Fibroblast of the conjunctiva (primary cell): ENCODE measurements at places on chromosomes 1 and 21.

DNA sequence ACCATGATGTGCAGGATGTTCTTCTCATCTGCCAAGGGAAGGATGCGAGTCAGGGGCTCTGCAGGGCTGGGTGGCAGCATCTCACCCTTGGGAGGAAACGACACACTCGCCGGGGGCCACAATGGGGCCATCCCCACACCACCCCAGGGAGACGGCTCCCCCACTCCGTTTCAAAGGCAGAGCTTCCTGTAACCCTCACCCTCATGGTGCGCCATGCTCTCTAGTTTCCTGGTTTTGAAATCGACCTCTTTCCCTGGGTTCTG lies 20.2 kb downstream of the RIPK4 start:
- no peak for DNase-seq

GRCh38 chr1:216207154-216207553 lies 216.1 kb downstream of the USH2A start:
- DNase-seq: no peak

DNA sequence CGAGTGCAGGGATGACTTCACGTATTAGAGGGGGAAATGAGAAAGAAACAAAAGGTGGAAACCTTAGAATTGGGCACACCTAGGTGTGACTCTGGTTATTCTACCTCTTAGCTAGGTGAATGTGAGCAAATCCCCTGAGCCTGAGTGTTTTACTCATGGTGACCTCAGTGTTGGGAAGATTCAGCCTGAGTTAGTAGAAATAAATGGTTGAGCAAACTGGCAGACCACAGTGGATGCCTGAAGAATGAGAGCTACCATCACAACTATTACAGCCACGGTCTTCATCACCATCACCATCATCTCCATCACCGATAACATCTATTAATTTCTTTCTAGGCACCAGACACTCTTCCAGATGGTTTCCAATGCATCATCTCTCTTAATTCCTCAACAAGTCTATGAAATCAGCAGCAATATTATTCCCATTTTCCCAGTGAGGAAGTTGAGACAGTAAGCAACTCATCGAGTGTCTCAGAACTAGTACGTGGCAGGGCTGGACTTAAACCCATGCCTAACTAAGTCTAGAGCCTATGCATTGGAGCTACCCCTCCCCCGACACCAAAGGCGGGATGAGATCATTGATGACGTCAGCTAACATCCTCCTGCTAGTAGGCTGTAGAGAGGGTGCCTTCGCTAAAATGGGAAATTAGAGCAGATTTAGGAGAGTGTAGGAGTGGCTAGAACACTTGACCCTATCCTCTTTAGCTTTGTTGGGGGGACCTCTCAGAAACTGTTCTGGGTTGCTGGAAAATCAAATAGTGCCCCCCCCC lies 7.9 kb upstream of the KAZN start:
- DNase-seq: no peak

GRCh38 chr1:4586611-4587160 lies 67.7 kb upstream of the AJAP1 start:
- DNase-seq: no peak

- DNase-seq: no peak
These were observed 33.9 kb downstream of the TENT5C start for GRCh38 chr1:117639741-117640140.

- DNase-seq: no peak
These were observed 149.1 kb downstream of the DNM3 start for GRCh38 chr1:171990371-171990770.

DNA sequence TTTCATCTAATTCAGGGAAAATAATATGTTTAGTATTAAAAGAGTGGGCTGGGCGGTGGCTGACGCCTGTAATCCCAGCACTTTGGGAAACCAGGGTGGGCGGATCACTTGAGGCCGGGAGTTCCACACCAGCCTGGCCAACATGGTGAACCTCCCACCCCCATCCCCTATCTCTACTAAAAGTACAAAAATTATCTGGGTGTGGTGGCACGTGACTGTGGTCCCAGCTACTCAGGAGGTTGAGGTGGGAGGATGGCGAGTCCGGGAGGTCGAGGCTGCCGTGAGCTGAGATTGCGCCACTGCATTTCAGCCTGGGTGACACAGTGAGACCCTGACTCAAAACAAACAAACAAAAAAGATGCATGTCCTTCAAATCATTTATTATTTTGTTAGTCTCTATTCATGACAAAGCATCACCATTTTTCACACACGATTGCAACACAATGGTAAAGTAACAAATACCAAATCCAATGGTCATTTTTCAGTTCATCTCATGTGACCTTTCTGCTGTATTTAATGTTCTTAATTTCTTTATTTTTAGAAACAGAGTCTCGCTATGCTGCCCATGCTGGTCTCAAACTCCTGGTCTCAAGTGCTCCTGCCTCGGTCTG lies 1.0 kb downstream of the MSH4 start:
- no peak for DNase-seq

DNA sequence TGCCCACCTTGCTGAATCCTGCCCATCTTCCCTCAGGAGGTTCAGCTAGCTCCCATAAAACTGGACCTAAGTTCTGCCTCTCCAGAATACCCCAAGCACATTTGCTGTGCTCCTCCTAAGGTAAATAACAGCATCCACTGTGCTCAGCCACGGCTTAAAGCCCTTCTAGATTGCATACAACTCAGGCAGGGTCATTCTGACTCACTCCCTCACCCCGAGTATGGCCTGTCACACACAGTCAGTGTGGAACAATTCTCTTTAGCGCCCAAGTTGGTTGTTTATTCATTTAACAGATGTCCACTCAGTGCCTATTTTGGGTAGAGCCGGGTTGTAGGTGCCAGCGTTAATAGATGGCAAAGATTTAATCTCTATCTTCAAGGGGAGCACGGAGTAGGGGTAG lies 147.5 kb upstream of the EDN2 start:
- no peak for DNase-seq

- DNase-seq: no peak
These were observed 39.8 kb upstream of the WNT4 start for GRCh38 chr1:22182715-22183114.

GRCh38 chr1:82562448-82562847 lies 761.7 kb downstream of the ADGRL2 start:
- DNase-seq: peak; percentile 12

GRCh38 chr21:41183575-41183974 lies 15.6 kb downstream of the BACE2 start:
- no peak for DNase-seq

- no peak for DNase-seq
These were observed 181.2 kb upstream of the SNX7 start for GRCh38 chr1:98480271-98480670.

DNA sequence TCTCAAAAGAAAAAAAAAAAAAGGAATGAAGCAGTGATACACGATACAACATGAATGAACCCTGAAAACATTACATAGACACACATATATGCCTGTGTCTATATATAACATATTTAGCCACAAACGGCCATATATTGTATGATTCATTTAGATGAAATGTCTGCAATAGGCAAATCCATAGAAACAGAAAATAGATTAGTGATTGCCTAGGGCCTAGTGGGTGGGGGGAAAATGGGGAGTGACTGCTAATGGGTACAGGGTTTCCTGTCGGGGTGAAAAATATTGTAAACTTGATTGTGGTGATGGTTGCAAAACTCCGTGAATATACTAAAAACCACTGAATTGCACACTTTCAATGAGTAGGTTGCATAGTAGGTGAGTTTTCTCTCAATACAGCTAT lies 6.0 kb upstream of the H6PD start:
- no peak for DNase-seq

DNA sequence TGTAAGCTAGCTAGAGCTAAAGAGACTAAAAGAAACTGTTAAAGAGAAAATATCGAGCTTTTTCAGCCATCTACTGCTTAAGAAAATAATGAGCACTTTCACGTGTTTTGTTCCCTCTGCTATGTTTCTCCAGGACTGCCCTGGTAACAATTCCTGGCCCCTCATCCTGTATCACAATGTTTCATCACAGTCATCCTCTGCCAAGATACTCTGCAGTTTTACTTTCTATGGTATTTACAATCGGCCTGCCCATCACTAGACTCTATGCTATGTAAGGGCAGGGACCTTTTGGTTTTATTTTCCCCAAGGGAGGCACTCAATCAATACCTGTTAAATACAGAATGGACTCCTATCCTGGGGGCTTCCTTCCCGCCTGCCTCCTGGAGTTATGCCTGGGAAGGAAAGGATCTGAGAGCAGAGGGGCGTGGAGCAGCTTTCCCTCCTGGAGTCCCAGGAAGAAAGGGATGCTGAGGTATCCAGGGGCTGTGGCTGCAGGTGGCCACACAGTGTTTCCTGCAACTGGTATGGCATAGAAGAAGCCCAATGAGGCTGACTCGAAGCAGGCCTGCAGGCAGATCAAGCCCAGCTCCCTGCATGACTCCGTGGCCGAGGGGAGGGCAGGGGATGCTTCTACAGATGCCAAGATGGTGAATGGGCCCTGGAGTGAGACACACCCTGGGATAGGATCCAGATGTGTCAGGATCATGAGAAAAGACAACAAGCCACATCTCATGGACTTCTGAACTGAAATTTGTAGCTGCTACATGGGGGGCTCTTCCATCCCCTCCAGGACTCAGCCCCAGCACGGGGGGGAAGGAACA lies 52.9 kb downstream of the MATN1 start:
- DNase-seq: peak; percentile 86

- DNase-seq: no peak
These were observed 15.4 kb upstream of the ARF1 start for GRCh38 chr1:228066891-228067654.

- no peak for DNase-seq
These were observed 58.9 kb downstream of the VPS26C start for GRCh38 chr21:37208056-37208721.

DNA sequence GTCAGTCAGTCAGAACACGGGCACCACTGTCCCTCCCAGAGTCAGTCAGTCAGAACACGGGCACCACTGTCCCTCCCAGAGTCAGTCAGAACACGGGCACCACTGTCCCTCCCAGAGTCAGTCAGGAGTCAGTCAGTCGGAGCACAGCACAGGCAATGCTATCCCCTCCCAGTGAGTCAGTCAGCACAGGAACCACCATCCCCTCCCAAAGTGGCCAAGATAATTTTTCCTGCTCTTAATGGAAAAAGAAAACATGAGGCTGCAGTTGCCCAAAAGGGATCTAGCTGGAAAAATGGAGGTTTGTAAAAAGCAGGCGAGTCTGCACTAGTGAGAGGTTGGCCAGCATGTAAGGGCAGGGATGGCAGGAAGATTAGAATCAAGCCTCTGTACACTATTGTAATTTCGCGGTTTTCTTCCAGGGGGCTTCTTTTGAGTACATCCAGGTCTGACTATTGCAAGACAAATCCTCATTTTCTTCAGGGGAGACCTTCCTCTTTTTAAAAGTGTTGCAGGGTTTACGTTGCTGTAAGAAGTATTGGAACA lies 213.8 kb downstream of the SIPA1L2 start:
- DNase-seq: no peak

GRCh38 chr1:221712776-221713431 lies 29.0 kb downstream of the DUSP10 start:
- DNase-seq: no peak

DNA sequence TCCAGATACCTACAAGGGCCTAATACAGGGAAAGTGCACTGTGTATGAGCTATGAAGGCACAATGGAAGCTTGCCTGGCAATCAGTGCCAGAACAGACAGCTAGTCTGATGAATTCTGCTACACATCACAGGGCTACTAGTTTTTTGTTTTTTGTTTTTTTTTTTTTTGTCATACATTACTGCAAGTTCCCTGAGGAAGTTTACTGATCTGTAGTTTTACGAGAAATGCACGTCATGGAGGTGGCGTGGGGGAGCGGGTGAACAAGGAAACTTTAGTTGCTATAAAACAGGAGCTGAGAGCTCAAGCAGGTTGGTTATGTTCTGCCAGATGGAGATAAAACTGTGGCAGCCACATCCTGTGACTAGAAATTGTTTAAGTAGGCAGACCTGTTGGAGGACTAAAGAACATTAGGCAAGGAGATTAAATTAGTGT lies 17.7 kb downstream of the PTPRC start:
- DNase-seq: no peak

GRCh38 chr1:160876311-160876710 lies 8.7 kb downstream of the ITLN1 start:
- DNase-seq: no peak

- DNase-seq: no peak
These were observed 3.6 kb upstream of the ZNF672 start for GRCh38 chr1:248834343-248834940.

DNA sequence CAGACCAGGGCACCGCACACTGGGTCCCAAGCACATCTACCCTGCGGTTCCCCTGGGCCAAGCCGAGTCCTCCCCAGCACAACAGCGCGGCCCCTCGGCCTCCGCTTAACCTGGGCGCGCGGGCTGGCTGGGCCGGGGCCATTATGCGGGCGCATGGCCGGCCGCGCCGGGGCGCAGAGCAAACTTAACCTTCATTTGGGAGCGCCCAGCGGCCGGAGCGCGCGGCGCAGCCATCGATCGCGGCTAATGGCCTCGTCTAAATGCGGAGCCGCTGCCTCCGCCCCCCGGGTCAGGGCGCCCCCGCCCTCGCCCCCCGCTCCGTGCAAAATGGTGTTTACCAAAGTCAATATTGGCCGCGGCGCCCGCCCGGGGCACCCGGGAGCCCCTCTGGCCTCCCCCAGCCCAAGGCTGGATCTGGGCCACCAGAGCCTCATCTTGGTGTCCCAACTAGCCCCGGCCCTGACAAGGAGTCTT lies 272.1 kb downstream of the TRABD2B start:
- DNase-seq: no peak

- DNase-seq: no peak
These were observed 14.3 kb downstream of the LEPR start for GRCh38 chr1:65434760-65435159.

DNA sequence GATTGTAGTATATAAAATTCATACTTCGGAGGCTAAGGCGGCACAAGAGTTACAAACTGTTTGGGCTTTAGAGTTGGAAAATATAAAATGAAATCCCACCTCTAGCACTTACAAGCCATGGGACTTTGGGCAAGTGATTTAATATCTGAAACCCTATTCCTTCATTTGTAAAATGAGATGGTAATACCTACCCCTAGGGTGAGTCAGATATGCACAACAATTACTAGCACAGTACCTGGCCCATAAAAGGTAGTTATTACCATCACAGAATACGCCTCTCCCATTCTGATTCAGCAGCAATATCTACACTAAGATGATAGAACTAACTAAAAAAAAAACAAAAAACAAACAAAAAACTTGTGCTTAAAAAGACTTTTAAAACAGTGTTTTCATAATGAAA lies 3.5 kb downstream of the KLHL12 start:
- DNase-seq: no peak
